ENCODE measurements at places on chromosomes 12 and 14.

GRCh38 chr14:72647782-72648181, 246.1 kb downstream of the DPF3 start:
- no peak for DNase-seq

DNA sequence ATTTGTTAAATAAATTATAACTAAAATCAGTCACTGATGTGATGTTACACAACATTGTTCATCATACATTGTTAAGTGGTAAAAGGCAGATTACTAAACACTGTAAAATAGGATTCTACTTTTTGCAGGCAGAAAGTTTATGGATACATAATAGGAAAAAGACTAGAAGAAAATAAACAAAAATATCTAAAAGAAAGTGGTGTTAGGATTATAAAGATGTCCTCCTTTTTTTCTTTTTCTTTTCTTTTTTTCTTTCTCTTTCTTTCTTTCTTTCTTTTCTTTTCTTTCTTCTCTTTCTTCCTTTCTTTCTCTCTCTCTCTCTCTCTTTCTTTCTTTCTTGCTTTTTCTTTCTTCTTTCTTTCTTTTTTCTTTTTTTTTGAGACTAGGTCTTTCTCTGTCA, 39.6 kb upstream of the HELB start:
- DNase-seq, result no peak

DNA sequence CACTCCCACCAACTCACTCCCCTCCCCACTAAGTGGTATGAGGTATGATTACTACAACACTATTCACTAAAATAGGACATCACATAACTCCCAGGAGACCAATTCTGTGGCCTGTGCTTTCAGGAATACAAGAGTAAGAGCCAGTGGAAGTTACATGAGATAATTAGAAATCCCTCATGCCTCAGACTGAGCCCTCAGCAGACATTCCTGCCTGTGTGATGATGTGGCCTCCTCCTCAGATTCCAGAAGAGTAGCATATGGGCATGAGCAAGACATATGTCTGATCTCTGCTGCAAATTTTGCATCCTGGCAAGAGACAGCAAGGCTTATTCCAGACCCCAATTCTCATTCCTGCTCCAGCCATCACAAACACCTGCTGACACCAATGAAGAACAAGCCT, 46.0 kb upstream of the BMP4 start:
- DNase-seq, result no peak

DNA sequence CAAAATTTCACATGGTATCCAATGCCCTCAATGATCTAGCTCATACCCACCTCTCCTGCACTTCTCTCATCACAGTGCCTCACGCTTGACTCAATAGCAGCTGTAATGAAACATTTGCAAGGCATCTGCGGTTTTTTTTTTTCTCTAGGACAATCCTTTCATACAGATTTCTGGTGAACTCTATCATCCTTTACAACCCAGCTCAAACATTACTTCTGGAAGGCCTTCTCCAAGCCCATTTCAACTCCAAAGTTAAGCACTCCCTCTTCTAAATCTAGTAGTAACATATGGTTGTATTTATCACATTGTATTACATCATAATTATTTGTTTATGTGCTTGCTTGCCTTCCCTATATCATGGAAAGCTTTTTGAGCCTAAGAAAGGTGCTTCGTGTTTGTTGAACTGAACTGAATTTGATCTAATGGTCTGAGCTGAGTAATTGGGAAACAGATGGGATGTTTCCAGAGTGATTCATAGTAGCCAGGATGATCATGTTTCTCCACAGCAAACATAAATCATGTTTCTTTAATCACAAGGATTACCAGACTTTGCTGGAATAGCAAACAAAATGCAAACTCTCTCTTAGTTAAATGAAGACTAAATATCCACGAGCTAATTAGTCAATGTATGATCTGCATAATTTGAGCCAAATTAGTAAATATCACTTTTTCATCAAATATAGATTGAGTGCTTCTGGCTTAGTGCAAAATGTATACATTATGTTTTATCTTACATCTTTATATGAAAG, 14.3 kb downstream of the CFL2 start:
- no peak for DNase-seq

GRCh38 chr14:101004954-101005353, 101.4 kb upstream of the RTL1 start:
- no peak for DNase-seq

DNA sequence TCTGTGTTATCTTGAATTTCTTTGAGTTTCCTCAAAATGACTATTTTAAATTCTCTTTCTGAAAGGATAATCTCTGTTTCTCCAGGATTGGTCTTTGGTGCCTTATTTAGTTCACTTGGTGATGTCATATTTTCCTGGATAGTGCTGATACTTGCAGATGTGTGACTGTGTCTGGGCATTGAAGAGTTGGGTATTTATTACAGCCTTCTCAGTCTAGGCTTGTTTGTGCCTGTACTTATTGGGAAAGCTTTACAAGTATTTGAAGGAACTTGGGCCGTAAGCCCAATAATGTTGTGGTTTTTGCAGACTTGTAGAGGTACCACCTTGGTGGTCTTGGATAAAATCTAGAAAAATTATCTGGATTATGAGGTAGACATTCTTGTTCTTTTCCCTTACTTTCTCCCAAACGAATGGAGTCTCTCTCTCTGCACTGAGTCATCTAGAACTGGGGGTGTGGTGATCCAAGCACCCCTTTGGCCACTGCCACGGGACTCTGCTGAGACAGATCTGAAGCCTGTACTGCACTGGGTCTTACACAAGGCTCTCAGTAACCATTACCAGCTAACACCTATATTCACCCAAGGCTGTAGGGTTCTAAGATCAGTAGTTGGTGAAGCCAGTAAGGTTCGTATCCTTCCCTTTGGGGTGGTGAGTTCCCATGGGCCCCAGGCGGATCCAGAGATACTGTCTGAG, 703.7 kb upstream of the MGAT4C start:
- DNase-seq, result no peak

- no peak for DNase-seq
These were observed 68.6 kb downstream of the CHGA start for GRCh38 chr14:92991536-92991935.

GRCh38 chr14:68682166-68683103, 110.4 kb downstream of the ZFP36L1 start:
- DNase-seq, result no peak

- no peak for DNase-seq
These were observed 506 bp downstream of the TMEM132D start for GRCh38 chr12:129903092-129903945.

GRCh38 chr12:107178776-107179175, 85.4 kb upstream of the CRY1 start:
- no peak for DNase-seq

GRCh38 chr12:2683283-2684025, 111.3 kb upstream of the FKBP4 start:
- DNase-seq, result no peak

DNA sequence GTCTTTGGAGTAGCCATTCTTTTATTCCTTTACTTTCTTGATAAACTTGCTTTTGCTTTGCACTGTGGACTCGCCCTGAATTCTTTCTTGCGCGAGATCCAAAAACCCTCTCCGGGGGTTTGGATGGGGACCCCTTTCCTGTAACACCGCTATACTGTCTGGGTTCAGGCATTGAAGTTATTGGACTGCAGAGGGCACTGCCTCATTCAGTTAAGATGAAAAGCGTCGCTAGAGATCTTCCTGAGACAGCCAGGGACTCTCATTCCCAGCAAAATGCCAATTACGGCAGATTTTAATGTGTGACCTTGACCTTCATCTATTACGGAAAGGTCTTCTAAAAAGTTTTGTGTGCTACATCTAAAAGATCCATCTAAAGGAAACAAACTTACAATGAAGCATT, 17.3 kb upstream of the RIMKLB start:
- DNase-seq, result no peak

DNA sequence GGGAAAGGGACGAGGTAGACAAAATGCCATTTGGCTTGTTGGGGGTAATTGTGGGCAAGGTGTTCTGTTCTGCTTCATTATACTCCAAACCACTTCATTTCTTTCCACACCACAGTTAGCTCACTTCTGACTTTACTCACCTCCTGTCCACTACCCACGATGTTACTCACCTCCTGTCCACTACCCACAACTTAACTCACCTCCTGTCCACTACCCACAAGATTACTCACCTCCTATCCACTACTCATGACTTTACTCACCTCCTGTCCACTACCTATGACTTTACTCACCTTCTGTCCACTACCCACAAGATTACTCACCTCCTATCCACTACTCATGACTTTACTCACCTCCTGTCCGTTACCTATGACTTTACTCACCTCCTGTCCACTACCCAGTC, 10.1 kb upstream of the TWF1 start:
- DNase-seq, result no peak

DNA sequence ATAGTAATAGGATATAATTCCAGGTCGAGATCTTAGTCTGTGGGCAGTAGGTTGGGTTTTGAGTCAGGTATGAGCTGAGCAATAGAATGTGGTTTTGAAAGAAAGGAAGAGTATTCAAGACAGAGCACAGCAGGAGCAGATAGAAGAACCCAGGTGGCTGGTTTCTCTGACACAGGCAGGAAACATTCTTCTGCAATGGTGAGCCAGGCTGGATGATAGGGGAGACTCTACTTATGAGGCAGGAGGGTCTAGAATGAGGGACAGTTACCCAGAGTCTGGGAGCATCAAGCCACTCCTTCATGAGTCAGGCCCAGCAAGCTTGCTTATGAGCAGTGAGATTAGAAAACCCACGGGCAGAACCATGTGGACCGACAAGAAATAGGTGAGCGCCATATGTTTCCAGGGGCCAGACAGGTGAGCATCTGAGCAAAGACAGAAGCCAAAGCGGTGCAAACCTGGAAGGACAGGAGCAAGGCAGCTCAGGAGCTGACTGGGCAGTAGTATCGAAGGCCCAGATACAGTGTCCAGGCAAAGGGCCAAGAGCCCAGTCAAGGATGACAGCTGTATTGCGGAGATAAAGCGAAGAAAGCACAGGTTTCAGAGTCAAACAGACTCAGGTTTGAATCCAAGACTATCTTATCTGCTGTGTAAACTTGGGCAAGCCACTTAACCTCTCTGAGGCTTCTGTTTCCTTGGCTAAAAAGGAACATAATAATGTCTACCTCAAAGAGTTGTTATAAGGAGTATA, 22.5 kb upstream of the PCNX1 start:
- DNase-seq, result no peak

- DNase-seq, result no peak
These were observed 5.5 kb downstream of the NDRG2 start for GRCh38 chr14:21019366-21019765.

- no peak for DNase-seq
These were observed 108.7 kb upstream of the CCND2 start for GRCh38 chr12:4164559-4165558.

DNA sequence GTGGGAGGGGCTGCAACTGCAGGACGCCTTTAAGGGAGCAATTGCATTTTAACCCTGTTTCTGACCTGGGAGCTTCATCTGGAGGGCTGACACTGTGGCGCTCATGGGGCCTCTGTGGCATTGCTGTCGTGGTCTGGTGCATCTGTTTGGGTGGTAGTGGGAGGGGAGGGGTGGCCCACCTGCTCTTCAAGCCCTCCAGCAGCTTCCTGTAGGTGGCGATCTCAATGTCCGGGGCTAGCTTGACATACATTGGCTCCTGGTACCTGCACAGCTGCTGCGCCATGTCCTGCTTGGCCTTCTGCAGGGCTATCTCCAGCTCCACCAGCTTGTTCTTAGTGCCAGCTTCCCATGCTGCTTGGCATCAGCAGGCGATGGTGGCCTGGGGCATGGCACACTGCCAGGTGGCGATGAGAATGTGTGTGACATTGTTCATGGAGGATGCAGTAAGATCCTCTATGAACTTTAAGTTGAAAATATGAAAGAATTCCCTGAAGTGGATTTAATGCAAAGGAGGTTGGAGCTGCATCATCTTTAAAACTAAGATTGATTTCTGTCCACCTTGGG, 7.7 kb upstream of the KRT82 start:
- DNase-seq, result no peak

- no peak for DNase-seq
These were observed 60.9 kb upstream of the ZFP36L1 start for GRCh38 chr14:68853749-68854148.
